Activated CD4-positive, alpha-beta T cell treated with anti-CD3 and anti-CD28 coated beads for 24 hours (primary cell): ENCODE measurements at places on chromosomes 4 and X.

- no peak for DNase-seq
These were observed 937.6 kb upstream of the SLIT2 start for GRCh38 chr4:19314116-19314515.

- DNase-seq: no peak
These were observed 33.0 kb downstream of the GYPB start for GRCh38 chr4:143986180-143986579.

DNA sequence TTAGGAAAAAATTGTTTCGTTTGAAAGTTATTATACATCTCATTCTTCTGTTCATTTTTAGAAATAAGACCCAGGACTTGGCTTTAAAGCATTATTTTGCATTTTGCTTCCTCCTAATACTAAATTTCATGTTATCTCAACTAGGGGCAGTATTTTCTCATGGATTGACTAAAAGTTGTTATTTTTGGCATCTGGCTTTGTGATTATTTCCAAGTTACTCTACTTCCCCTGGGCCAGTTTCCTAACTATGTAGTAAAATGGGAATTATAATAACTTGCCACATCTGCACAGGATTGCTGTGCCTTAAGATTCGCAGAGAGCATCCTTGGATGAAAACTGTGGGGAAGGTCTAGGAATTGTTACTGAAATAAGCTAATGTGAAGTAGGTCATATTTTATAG is 3.0 kb downstream of the RBPJ start:
- no peak for DNase-seq

DNA sequence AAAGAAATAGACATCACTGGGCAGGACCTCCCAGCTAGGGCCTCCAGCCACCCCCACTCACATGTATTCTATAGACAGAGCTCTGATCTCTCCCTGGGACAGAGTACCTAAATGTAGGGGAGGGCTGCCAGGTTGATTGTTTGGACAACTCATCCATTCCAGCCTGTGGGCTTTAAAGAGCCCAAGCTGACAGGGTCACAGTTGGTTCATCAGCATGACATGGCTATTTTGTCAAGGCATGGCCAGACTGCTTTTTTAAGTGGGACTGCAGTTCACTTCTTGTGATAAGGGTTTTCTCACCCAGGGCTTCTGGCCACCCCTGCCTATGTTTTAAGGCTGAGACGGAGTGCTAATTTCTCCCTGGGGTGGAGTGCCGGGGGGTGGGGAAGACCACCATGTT is 63.3 kb downstream of the KLHL4 start:
- no peak for DNase-seq

DNA sequence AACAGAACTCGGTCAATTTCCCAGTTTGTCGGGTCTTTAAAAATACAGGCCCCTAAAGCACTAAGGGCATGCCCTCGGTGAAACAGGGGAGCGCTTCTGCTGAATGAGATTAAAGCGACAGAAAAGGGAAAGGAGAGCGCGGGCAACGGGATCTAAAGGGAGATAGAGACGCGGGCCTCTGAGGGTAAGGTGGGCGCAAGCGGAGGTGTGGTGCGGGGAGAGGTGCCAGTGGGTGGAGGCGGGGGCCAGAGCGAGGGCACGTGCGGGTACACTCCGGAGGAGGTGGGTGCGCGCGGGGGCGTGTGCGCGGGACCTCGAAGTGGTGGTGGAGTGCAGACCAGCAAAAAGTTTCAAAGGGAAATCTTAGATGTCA is 787 bp upstream of the TET2 start:
- no peak for DNase-seq

- no peak for DNase-seq
These were observed 87.0 kb downstream of the GLRA2 start for GRCh38 chrX:14616301-14616700.

DNA sequence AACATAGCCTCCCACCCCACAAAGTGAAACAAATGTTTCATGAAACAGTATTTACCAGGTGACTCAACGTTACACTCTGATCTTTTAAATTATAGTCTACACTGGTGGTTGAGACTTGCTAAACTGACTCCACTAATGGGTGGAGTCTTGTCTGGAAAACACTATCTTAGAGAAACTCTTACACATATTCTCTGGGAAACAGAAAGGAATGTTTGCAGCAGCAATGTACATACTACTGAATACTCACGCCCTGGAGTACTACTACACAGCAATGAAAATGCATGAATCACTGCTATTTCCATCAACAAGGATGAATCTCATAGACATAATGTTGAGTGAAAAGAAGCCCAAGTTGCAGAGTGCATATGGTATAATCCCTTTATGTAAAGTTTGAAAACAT is 208.5 kb upstream of the IGFBP7 start:
- DNase-seq: no peak

DNA sequence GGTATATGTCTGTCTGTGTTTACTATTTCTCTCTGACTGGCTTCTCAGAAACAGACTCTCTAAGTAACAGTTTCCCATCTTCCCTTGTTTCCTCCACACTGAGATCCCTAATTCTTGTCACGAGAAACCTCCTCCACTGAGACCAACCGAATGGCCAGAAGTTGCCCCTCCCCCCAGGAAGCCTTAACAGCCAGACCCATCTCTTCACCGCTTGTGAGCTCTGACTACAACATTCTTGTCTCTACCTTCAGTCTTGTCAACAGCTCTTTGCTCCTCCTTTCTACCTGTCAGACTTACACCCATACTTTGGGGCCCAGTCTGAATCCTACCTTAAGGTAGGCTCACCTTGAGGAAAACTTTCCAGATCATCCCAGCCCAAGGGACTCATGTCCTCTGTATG is 90.8 kb downstream of the NHSL2 start:
- no peak for DNase-seq

- DNase-seq: no peak
These were observed 6.0 kb upstream of the SH3TC1 start for GRCh38 chr4:8192748-8193738.

DNA sequence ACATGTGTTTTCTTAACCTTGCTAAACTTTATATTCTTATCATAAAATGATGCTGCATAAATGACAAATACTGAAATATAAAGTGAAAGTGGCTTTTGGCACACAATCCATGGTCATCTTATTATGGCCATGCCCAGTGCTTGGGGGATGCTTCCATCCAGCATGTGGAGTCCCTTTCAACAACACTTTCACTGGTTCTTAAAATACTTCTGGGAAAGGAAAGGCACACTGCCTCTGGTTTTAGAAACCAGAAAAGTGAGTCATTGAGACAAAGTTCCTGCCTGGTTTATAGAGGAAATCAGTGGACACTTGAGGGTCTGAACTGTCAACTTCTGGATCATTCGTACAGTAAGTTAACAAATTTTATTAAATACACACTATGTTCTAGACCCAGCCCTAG is 248.0 kb upstream of the ADAMTS3 start:
- DNase-seq: no peak

- DNase-seq: no peak
These were observed 72.2 kb downstream of the PPP3CA start for GRCh38 chr4:101274888-101275752.

DNA sequence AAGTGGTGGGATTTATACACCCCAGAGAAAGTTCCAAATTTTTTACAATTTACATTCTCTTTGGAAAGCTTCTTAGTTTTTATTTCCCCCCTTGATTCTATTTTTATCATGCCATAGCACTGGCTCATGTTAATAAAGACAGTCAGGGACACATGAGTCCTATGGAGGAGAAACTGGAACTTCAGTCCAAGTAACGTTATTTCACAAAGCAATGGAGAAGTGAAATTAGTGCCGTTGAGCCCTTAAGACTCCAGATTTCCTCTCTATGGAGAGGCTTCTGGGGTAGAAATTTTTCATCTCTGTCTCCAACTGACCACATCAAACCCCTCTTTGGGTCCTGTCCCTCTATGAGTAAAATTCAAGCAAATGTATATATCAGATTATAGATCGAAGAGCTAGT is 12.8 kb upstream of the TASL start:
- DNase-seq: no peak

DNA sequence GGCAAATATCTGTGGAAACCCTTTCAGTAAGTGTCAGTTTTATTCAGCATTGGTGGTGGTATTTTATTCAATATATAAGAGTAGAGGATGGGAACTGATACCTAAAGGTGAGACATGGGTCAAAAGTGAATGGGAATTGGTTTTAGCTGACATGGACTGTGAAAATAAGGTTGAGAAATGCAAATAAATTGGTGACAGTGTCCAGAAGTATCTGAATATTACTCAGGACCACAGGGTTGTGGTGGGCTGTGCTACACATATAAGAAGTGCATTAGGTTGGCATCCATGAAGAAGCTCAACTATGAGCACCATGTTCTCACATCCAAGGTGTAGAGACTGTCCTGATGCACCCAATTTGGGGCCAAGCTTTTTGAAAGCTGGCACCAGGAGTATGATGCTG is 45.0 kb downstream of the ETDC start:
- DNase-seq: no peak

- DNase-seq: no peak
These were observed 182.4 kb upstream of the CXXC4 start for GRCh38 chr4:104677116-104677515.
